Upper lobe of right lung (tissue), 1 donor: ENCODE measurements at places on chromosomes 2 and 18. TPM values are rescaled to one million over a fixed set of nuclear protein-coding genes. Genes with fewer than 3 reads are reported as not detected.
A peak's percentile ranks its signal among the peaks of the same experiment; 100 is the strongest.

The SLC5A7 gene
- total RNA-seq, result 0.81 TPM

The C18orf54 gene
- total RNA-seq, result 3.0 TPM

The PARD6G gene
- total RNA-seq, result 6.5 TPM

The AQP12A gene
- total RNA-seq, result not detected

DNA sequence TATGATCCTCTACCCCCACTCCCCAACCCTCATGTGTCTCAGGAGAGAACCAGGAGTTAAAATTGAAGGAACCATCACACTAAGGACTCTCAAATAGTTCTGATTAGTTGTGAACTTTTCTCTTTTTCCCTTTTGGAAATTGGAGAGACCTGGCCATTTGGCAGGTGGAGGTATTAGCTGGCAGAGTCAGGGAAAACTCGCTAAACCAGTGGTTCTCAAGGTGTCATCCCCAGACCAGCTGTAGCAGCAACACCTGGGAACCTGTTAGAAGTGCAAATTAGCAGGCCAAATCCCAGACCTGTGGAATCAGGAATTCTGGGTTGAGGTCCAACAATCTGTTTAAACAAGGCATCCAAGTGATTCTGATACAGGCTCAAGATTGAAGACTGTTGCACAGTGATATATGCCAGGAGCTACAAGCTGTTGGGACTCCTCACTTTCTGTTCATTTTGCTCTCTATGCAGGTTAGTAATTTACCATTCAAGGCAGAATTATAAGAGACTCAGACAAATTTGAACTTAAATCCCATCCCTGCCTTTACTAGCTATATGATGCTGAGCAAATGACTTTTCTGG is 2.8 kb upstream of the TMEM131 start:
- H3K36me3 ChIP-seq, result no peaks in the 10 kb centered on the region
- H3K4me1 ChIP-seq, result peaks cover 10% of the 10 kb centered on the region
- H3K27ac ChIP-seq, result no peak overlapping the region
- DNase-seq, result no peak

DNA sequence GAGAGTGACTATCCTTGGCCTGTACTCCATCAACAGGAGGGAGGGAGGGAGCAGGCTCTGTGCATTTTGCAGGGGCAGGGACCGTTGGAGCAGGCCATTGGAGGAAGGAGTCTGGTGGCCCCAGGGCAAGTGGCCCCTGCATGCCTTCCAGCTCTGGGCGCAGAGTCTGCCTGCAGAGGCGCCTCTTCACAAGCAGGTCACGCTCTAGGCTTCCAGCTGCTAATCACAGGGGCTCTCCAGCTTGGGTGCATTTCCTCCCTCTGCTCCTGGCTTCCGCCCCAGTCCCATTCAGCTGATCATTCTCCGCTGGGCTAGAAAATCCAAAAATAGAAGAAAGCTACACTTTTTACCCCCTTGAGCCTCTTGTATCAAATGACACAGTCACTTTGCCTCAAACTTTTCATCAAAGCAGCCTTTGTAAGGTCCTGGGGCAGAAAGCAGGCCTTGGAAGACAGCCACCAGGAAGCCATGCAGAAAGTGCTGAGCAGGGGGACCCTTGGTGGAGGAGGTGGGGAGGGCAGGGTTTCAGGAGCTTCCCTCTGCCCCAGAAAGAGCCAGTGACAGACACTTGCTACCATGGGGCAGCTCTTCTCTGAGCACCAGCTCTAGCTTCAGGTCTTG is 11.3 kb downstream of the TMEM247 start:
- peak overlapping the region; percentile 19 for H3K27ac ChIP-seq
- H3K4me3 ChIP-seq, result no peak overlapping the region
- no peaks in the 10 kb centered on the region for H3K36me3 ChIP-seq
- DNase-seq, result peak; percentile 63

DNA sequence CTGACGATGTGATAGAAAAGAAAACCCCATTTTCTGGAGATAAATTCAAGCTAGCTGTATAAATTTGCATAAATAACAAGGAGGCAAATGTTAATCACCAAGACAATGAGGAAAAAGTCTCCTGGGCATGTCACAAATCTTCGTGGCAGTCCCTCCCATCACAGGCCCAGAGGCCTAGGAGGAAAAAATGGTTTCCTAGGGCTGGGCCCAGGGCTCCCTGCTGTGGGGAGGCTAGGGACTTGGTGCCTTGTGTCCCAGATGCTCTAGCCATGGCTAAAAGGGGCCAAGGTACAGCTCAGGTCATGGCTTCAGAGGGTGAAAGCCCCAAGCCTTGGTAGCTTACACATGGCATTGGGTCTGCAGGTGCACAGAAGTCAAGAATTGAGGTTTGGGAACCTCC is 134.6 kb downstream of the CABLES1 start:
- DNase-seq, result no peak
- H3K27ac ChIP-seq, result no peak overlapping the region
- no peaks in the 10 kb centered on the region for H3K36me3 ChIP-seq
- H3K4me1 ChIP-seq, result no peaks in the 10 kb centered on the region
- H3K4me3 ChIP-seq, result no peak overlapping the region

GRCh38 chr2:166115589-166115988 is 12.2 kb downstream of the SCN1A start:
- no peaks in the 10 kb centered on the region for H3K27me3 ChIP-seq
- H3K36me3 ChIP-seq, result no peaks in the 10 kb centered on the region
- no peak overlapping the region for H3K4me3 ChIP-seq
- H3K27ac ChIP-seq, result no peak overlapping the region
- no peak for DNase-seq

DNA sequence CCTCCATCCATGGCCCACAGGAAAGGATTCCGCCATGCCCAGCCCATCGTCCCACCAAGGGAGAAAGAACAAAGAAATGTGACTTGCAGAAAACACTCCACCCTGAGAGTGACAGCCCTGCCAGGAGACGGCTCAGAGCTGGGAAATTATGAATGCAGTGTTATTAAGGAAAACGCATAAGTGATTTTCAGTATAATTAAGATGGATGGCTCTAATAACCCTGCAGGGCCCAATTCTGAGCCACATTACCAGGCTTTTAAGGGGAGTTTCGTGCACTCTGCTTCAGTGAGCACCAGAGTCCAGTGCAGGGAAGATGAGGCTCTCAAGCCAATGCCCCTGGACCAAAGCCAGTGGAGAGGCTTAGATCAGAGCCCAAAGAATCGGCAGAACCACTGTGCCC is 10.6 kb upstream of the TEX51 start:
- H3K4me3 ChIP-seq, result no peak overlapping the region
- H3K4me1 ChIP-seq, result no peaks in the 10 kb centered on the region
- H3K27ac ChIP-seq, result no peak overlapping the region
- H3K27me3 ChIP-seq, result no peaks in the 10 kb centered on the region
- no peak for DNase-seq

DNA sequence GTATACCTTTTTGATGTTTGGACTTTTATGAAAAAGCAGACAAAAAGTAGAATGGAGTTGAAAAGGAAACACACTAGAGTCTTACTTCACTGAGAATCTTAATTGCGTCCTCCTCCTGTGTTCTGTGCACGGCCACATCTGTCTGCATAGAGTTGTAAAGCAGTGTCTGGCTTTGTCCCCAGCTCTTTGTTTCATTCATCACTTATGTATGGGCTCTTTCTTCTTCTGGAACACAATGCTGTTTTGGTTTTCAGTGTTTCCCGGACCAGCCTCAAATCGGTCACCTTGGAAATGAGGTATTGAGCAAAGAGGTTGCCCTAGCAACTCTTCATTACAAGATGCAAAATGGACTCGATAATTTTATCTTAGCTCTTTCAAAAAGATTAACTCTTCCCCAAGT is 104.3 kb upstream of the CNGA3 start:
- no peak for DNase-seq
- H3K27me3 ChIP-seq, result peaks cover under 1% of the 10 kb centered on the region
- no peaks in the 10 kb centered on the region for H3K36me3 ChIP-seq
- no peak overlapping the region for H3K27ac ChIP-seq
- no peak overlapping the region for H3K4me3 ChIP-seq

DNA sequence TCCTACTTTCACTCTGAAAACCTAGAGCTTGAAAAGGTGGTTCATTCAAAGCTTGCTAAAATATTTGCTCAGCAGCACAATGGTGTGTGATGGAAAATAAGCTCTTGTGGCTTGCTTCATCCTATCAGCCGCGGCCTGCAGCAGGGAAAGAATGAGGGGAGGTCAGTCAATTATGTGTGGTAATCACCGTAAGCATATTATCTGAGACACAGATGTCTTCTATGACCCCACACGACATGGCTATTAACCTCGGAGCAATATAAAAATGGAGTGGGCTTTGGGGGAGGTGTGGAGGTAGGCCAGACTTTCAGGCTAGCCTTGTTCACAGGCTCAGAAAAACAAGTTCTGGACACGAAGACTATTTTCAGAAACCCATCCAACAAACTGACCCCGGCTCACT is 98.4 kb upstream of the SIX3 start:
- no peak overlapping the region for H3K27ac ChIP-seq
- no peaks in the 10 kb centered on the region for H3K4me1 ChIP-seq
- no peak overlapping the region for H3K4me3 ChIP-seq

- no peak overlapping the region for H3K27ac ChIP-seq
- peaks cover 7% of the 10 kb centered on the region for H3K27me3 ChIP-seq
- no peak for DNase-seq
- H3K36me3 ChIP-seq, result no peaks in the 10 kb centered on the region
- H3K4me3 ChIP-seq, result no peak overlapping the region
- no peaks in the 10 kb centered on the region for H3K4me1 ChIP-seq
These were observed 213.7 kb upstream of the ARL4C start for GRCh38 chr2:234710587-234710986.

DNA sequence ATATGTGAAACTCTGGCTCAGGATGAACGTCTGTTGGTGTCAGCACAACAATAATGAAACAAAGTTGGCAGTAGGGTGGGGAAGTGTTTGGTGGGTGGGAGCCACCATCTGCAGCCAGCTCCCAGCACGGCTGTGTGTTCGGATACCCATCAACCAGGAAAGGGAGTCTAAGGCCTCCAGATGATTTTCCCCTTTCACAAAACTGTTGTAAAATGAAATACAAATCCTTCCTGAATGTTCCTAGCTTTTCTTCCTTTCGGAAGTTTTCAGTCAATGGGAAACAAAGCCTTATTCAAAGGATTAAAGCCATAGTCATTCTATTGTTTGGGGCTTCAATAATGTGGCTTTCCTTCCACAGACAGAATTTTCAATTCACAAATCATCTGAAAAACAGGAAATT is 14.5 kb upstream of the DARS1 start:
- H3K27me3 ChIP-seq, result no peaks in the 10 kb centered on the region
- no peak overlapping the region for H3K27ac ChIP-seq

DNA sequence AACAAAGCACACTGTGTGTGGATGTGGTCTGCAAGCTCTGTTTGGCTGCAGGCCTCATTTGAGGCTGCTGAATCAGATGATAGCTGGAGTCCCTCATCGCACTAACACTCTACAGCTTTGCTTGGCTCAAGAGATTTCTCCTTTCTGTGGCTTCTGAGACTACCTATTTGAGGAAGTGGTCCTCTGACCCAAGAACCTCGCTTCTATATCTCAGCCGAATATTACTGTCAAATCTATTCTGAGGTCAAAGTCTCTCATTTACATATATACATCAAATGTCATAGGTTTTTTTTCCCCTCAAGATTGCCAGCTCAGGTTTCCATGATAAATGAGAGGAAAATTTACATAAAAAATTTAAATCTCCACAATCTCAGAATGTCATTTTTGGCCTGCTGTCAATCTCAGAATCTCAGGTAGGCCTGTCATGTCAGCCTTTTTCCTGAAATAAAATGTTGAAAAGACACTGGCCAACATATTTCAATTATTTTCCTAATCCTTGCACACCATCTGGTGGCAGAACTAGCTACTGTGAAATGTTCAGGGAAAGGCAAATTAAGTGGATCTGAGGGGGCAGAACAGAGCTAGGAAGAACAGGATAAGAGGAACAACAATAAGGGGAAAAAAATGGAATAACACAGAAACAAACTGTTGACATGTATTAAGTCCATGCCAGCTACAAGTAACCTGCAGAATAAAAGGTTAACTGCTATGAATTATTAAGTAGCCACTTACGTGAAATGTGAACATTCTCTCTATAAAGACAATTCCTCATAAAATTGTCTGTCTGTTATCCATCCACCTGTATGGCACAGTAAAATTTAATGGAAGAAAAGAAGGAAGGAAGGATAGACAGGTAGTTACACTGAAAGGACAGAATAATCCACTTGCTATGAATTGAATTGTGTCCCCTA is 39.3 kb downstream of the AP1S3 start:
- no peaks in the 10 kb centered on the region for H3K27me3 ChIP-seq
- no peak overlapping the region for H3K27ac ChIP-seq
- DNase-seq, result no peak
- no peaks in the 10 kb centered on the region for H3K36me3 ChIP-seq
- H3K4me1 ChIP-seq, result no peaks in the 10 kb centered on the region

DNA sequence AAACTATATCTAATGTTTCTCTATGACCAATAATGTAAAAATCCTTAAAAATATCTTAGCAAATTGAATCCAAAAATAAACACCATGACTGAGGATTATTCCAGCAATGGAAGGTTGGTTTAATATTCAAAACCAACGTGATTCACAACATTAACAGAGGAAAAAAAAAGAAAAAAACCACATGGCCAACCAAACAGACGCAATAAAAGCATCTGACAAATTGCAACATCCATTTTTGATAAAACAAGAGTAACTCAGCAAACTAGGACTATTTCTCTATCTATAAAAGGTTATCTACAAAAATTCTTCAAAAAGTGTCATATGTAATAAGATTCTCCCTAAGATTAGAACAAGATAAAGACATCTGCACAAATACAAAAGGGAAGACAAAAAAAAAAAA is 28.9 kb downstream of the PPP3R1 start:
- H3K4me3 ChIP-seq, result no peak overlapping the region
- H3K4me1 ChIP-seq, result peaks cover 50% of the 10 kb centered on the region
- no peak for DNase-seq
- no peak overlapping the region for H3K27ac ChIP-seq
- H3K27me3 ChIP-seq, result no peaks in the 10 kb centered on the region
- H3K36me3 ChIP-seq, result no peaks in the 10 kb centered on the region

DNA sequence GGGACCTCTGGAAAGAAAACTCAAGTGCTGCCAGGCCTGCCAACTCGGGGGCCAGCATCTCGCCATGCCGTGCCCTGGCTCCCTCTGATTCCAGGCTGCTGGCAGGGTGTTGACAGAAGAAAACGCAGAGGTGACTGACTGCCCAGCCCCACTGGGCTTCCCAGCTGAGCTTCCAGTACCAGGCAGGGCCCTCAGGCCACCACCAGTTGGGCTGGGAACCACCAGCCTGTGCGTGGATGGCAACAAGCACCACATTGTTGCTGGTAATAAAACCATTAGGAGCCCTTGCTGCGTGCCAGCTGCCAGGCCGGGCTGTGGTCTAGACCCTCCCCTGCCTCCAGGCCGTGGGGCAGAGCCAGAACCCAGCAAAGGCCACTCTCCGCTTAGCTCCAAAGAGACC is 9.2 kb downstream of the DNMT3A start:
- H3K27me3 ChIP-seq, result no peaks in the 10 kb centered on the region
- H3K36me3 ChIP-seq, result no peaks in the 10 kb centered on the region
- no peak overlapping the region for H3K27ac ChIP-seq
- no peaks in the 10 kb centered on the region for H3K4me1 ChIP-seq
- DNase-seq, result no peak
- no peak overlapping the region for H3K4me3 ChIP-seq

- no peaks in the 10 kb centered on the region for H3K4me1 ChIP-seq
- no peaks in the 10 kb centered on the region for H3K36me3 ChIP-seq
- DNase-seq, result no peak
- H3K27me3 ChIP-seq, result no peaks in the 10 kb centered on the region
- H3K27ac ChIP-seq, result no peak overlapping the region
These were observed 152.4 kb downstream of the TCF4 start for GRCh38 chr18:55435592-55435991.
